ENCODE measurements at places on chromosomes 16 and 17.

- peak; percentile 29 for DNase-seq
Observed at GRCh38 chr17:7673239-7673638, 14.1 kb downstream of the TP53 start.

GRCh38 chr16:1502092-1503004 is 9.2 kb downstream of the TELO2 start:
- no peak for DNase-seq

- peak; percentile 1 for DNase-seq
Observed at GRCh38 chr17:65750631-65751115, 189.2 kb upstream of the AXIN2 start.

DNA sequence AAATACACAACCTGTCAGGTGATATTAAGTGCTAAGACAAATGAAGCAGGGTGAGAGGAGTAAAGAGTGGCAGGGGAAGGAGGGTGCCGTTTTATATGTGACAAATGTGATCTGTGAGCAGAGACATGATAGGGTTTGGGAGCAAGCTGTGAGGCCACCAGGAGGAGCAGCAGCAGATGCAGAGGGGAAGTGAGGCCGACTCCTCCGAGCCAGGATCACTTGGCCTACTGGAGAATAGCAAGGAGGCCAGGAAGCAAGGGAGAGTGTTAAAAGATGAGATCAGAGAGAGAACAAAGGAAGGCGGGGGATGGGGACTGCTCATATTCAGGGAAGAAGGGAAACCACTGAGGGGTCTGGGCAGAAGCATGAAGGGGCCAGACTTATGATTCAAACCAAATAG is 129.4 kb downstream of the TANGO6 start:
- DNase-seq, result no peak

DNA sequence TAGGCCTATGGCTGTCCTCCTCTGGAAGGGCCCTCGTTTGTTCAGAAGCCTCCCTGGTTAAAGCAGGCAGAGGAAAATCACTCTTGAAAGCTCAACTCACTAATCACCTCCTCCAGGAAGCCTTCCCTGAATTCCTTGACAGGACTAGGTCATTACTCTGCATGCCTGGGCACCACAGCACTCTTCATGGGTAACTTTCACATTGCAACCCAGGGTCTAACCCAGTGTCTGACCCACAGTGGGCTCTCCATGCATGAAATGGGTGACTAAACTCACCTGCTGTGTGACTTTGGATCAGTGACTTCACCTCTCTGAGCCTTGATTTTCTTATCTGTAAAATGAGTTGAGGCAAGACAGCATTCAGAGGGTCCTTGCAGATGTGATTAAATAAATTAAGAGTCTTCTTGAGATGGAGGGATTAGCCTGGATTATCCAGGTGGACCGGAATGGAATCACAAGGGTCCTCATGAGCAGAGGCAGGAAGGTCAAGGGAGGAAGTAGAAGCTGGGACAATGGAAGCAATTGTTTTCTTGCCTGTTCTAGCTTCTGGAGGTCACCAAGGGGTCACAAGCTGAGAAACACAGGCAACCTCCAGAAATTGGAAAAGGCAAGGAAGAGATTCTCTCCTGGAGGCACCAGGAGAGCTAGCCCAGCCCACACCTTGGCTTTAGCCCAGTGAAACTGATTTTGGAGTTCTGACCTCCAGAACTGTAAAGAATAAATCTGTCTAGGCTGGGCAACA is 3.8 kb upstream of the RAI1 start:
- DNase-seq, result no peak

GRCh38 chr17:9355846-9356245 is 219.8 kb downstream of the STX8 start:
- DNase-seq, result peak; percentile 3

- no peak for DNase-seq
Observed at GRCh38 chr16:70520612-70521297, 2.6 kb downstream of the COG4 start.

- DNase-seq, result no peak
Observed at GRCh38 chr17:64783031-64783461, 120.9 kb upstream of the SMURF2 start.

GRCh38 chr17:76145231-76146052 is 4.4 kb upstream of the FOXJ1 start:
- peak; percentile 80 for DNase-seq

GRCh38 chr17:50460831-50461526 is 7.7 kb downstream of the CHAD start:
- no peak for DNase-seq

- DNase-seq, result no peak
Observed at GRCh38 chr17:846901-847843, 65.0 kb downstream of the MRM3 start.

DNA sequence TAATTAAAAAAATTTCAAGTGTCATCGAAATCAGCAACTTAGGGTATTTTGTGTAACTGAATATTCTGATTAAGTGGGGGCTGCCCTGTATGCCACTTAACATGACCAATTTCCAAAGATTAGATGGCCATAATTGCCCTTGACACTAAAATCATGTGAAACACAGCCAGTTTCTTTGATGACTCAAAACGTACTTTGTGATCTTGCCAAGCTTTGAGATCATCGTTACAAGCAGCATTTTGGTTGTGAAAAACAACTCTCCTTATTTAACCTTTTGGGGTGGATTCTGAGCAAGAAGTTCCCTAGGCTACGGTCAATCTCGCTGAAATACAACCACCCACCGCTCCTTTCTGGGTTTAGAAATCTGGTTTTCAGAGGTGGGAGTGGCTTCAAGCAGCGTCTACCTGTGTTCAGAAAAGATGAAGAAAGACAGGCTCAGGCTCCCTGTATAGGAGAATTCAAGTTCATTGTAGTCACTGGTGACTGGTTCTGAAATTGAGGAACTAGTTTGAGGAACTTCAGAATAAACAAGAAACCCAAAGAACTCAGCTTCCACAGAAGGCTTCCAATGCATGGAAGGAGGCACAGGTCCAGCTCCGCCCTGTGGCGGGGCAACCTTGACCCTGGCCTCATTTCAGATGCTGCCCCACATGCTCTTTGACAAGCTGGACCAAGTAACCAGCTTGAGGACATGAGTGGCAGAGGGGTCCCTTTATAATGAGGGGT is 9.4 kb downstream of the MAP3K14 start:
- DNase-seq, result peak; percentile 77

DNA sequence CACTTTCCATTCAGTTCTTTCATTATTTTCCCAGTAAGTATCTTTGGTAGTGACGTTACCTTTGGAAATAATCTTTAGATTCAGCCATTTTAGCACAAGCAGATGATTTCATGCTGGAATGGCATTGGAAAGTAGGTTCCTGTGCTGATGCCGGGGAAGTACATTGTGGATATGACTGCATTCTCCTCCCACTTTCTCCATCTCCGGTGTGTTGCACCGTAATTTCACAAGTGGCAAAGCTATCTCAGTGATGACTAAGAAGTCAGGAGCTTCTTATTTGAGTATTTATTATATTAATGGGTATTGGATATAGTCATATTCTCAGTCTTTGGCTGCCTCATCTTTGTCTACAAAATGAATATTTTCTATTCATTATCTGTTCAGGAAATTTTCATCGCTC is 69.8 kb downstream of the MRTFB start:
- no peak for DNase-seq

All from OCI-LY7 (cell line).